ENCODE measurements at places on chromosomes 3 and 15.

DNA sequence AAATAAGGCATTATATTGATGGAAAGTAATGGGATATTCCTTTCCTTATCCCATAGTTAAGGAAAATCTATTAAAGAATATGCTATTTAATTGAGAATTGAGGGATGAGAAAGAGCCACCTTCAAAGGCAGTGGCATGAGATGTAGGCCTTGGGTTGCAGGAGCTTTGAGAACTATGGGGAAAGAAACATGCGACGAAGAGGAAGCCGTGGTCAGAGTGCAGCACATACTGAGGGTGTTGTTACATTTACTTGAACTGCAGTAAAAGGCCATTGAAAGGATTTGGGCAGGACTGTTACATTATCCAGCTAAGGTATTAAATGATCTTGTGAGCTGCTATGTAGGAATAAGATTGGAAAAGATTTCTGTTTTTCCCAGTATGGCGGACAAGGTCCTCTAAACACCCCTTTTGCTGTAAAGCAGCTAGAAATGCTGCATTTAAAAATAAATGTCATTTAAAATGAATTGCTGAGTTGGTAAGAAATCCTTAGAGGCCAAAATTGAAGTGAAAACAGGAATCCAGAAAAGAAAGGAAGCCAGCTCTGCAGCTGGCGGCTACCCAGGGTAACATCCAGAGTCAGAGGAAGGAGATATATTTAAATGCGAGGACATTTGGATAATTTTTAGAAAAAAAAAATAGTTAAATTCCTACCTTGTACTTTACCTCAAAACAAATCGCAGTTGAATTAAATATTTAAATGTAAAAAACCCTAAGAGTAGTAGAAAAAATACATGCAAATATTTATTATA is 61.7 kb downstream of the IL1RAP start:
- no peak for DNase-seq

GRCh38 chr3:43783987-43784639 is 93.4 kb downstream of the ABHD5 start:
- no peak for DNase-seq

DNA sequence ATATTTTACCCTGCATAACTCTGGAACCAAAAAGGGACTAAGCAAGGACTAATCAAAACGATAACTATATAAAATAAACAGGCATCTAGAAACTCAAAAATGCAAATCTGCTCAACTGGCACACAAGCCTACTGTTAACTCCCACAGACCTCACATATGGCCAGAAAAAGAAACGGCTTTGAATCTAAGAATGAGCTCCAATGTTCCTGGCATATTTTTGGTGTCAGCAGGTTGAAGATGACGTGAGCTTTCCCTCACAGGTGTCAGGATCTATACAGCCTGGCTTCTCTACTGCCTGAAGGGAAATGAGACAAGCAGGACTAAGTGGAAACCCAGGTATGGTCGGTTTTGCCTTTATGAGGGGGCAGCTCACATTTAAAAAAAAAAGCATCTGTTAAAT is 120.1 kb upstream of the SPATA12 start:
- no peak for DNase-seq

GRCh38 chr15:23447107-23447500 is at the start of gene GOLGA6L2:
Gene GOLGA6L2 (minus strand): TSS chr15:23447243. CDS start chr15:23447181, 62 bp downstream.
- no peak for DNase-seq

GRCh38 chr3:25130724-25131520 is 297.1 kb upstream of the RARB start:
- DNase-seq = no peak
